ENCODE measurements at places on chromosomes 3 and 15.

DNA sequence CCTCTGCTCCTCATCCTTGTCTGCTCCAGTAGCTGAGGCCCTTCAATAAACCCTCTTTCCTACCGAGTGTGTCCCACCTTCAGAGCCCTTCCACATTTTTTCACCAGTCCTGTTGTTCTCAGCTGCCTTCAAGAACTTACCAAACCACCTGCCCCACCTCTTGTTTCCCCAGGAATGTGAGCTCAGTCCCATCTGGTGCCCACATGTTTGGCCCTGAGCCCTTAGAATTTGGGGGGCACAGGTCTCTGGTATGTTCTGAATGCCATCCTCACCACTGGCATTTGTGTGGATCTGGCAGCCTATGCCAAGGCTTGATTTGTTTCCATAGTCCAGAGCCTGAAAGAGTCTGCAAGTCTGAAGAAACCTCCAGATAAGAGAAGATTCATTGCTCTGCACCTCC is 315.2 kb upstream of the PPP2R3A start:
- no peak for DNase-seq

GRCh38 chr3:81500039-81500438 is 261.4 kb downstream of the GBE1 start:
- no peak for DNase-seq

GRCh38 chr3:187082758-187083375 is 56.4 kb downstream of the RPL39L start:
- no peak for DNase-seq

DNA sequence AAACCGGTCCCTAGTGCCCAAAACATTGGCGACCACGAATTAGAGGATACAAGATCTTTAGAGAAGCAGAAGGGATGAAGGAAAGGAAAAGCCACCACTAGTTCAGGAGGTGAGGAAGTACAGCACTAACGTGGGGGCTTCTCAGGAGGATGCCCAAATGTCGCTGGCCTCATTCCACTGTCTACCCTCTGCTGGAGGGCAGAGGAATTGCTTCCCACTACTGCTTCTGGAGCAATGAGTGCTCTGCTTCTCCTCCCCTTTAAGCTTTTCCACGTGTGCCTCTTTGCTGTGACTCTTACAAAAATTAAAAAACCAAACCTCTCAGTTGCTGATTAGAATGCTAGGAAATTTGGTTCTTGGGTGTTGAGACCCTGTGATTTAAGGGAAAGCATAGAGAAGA is 281.3 kb downstream of the CLSTN2 start:
- DNase-seq = no peak

All from inflammatory macrophage treated with lipopolysaccharide for 4 hours (primary cell).